ENCODE measurements at places on chromosomes 7 and 10. TPM values are rescaled to one million over a fixed set of nuclear protein-coding genes. Genes with fewer than 3 reads are reported as not detected.

Gene ZNF853
- not detected for total RNA-seq

Gene DPP6
- total RNA-seq, result not detected

- H3K27ac ChIP-seq, result no peak overlapping the region
- H3K36me3 ChIP-seq, result no peaks in the 10 kb centered on the region
- no peaks in the 10 kb centered on the region for H3K27me3 ChIP-seq
- DNase-seq, result no peak
- H3K4me1 ChIP-seq, result no peaks in the 10 kb centered on the region
Observed at GRCh38 chr10:12287772-12288171, 61.6 kb upstream of the CAMK1D start.

GRCh38 chr10:93813507-93814465 lies 56.0 kb downstream of the LGI1 start:
- H3K4me3 ChIP-seq, result no peak overlapping the region
- H3K36me3 ChIP-seq, result no peaks in the 10 kb centered on the region
- peak; percentile 61 for DNase-seq
- no peak overlapping the region for H3K27ac ChIP-seq

GRCh38 chr10:122707535-122707934 lies 7.9 kb upstream of the C10orf120 start:
- H3K27ac ChIP-seq, result no peak overlapping the region
- no peaks in the 10 kb centered on the region for H3K27me3 ChIP-seq
- H3K36me3 ChIP-seq, result no peaks in the 10 kb centered on the region
- H3K4me1 ChIP-seq, result no peaks in the 10 kb centered on the region

- no peaks in the 10 kb centered on the region for H3K27me3 ChIP-seq
- no peaks in the 10 kb centered on the region for H3K4me1 ChIP-seq
- DNase-seq, result no peak
Observed at GRCh38 chr10:47349941-47350371, 1.8 kb downstream of the RBP3 start.

GRCh38 chr10:21424459-21424861 lies 101.0 kb downstream of the SKIDA1 start:
- peak overlapping the region; percentile 12 for H3K27ac ChIP-seq
- no peak for DNase-seq
- peaks cover 10% of the 10 kb centered on the region for H3K4me1 ChIP-seq

DNA sequence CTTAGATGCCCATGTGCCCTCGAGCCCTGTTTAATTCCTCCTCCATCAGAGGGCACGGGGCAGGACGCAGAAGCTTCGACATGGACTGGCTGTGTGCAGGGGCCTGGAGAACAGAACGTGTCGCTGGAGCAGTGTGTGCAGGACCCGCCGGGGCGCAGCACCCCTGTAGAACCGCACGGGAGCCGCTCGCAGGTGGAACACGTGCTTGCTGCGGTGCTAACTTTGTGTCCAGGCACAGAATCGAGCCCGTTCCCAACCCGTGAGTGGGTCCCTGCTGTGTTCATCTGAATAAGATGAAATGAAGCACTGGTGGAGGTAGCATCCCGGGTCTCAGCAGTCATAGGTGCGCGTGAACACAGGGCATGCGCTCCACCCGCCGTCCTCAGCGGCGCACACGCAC lies 116.9 kb downstream of the WDR37 start:
- peaks cover 40% of the 10 kb centered on the region for H3K27me3 ChIP-seq
- H3K4me3 ChIP-seq, result no peak overlapping the region
- no peaks in the 10 kb centered on the region for H3K36me3 ChIP-seq
- H3K4me1 ChIP-seq, result no peaks in the 10 kb centered on the region
- no peak overlapping the region for H3K27ac ChIP-seq

DNA sequence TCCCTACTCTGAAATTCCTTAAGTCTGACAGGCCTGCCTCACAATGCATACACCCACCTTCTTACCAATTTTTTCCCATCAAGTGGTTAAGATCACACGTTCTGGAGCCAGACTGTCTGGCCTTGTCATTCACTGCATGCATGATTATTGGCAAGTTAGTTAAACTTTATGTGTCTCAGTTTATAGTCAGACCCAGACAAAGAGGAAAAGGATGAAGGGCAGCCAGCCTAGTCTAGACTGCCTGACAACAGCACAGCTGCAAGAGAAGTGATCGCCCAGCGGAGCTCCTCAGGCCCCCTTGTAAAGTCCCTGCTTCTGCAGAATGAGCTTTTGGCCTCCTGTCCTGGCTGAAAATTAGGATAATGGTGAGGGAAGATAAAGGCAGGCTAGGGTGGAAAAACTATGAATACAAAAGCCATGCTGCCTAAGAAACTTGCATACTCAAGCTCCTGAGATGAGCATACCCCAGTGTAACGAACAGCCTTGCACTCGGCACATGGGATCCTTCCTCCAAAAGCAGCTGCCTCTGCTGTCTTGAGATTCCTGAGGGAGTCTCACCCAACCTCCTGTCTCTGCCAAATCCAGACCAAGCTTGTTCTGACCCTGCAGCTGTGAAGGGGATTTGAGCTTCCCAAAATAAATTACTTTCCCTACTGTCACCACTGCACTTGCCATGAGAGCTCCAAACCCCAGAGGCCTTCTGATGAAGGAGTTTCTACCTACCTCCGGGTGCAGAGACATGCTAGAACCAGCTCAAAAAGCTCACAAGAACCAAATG lies 26.7 kb upstream of the MRLN start:
- no peaks in the 10 kb centered on the region for H3K4me1 ChIP-seq
- DNase-seq, result no peak
- no peak overlapping the region for H3K4me3 ChIP-seq
- H3K27ac ChIP-seq, result no peak overlapping the region
- H3K36me3 ChIP-seq, result no peaks in the 10 kb centered on the region

GRCh38 chr10:131445623-131446022 lies 134.1 kb upstream of the TCERG1L start:
- no peaks in the 10 kb centered on the region for H3K27me3 ChIP-seq
- H3K27ac ChIP-seq, result no peak overlapping the region
- no peak for DNase-seq

Gene ACSL5
- 0.68 TPM for total RNA-seq

DNA sequence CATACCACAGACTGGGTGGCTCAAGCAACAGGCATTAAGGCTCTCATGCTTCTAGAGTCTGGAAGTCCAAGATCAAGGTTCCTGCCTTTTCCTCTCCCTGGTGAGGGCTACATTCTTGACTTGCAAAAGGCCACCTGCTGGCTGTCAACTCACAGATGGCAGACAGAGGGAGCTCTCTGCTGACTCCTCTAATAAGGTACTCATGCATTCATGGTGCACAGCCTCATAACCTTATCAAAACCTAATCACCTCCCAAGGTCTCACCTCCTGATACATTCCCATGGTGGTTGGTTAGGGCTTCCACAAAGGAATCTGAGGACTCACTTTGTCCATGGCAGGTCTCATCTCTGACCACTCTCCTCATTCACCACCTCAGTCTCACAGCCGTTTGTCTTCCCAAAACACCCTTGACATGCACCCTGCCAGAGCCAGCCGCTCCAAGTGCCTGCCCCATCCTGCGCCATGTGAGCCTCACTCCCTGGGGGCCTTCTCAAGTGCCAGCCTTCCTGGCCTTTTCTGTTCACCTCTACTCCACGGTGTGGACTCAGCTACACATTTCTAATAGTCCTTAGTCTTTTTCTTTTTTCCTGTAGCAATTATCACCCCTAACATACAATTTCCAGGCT lies 400.3 kb upstream of the ADARB2 start:
- H3K4me3 ChIP-seq, result no peak overlapping the region
- no peak overlapping the region for H3K27ac ChIP-seq
- H3K27me3 ChIP-seq, result no peaks in the 10 kb centered on the region
- H3K4me1 ChIP-seq, result peaks cover 5% of the 10 kb centered on the region
- DNase-seq, result peak; percentile 60

- peak overlapping the region; percentile 33 for H3K4me3 ChIP-seq
- H3K4me1 ChIP-seq, result peaks cover 21% of the 10 kb centered on the region
- H3K27me3 ChIP-seq, result peaks cover 26% of the 10 kb centered on the region
- H3K27ac ChIP-seq, result no peak overlapping the region
- H3K36me3 ChIP-seq, result no peaks in the 10 kb centered on the region
Observed at GRCh38 chr7:100894860-100895700, 608 bp downstream of the ACHE start.

DNA sequence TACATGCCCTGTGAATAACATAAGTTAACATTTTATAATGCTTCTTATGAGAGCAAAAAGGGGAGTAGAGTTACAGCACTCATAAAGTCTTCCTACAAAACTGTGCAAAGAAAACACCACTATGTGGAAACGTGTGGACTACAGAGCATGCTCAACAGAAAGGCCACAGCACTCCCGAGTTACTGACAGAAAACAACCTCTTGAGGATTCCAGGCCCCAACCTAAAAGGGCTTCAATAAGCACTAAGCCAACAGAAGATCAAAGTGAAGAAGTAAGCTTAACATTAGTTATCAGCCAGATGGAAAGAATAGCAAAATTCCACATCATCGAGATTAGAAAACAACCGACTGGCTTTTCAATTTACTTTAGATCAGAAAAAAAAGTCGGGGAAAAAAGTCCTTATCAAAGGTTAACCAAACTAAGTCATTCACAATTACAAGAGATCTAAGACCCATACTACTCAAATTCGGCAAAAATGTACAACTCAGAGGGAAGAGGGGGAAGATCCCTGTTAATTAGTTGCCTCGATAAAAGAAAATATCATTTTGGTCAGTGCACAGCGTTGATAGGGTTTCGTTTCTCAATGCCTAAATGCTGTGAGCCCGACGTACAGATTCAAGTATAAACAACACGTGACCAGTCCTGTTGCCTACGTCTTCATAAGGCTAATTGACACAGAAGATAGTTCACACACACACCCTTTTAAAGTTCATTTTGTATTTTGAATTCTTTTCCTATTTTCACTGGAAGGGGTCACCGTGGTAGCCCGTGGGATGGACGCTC lies 1.4 kb downstream of the KBTBD2 start:
- peak; percentile 73 for DNase-seq
- peaks cover 35% of the 10 kb centered on the region for H3K4me1 ChIP-seq
- H3K27me3 ChIP-seq, result no peaks in the 10 kb centered on the region
- peak overlapping the region; percentile 93 for H3K4me3 ChIP-seq
- peaks cover 6% of the 10 kb centered on the region for H3K36me3 ChIP-seq
- H3K27ac ChIP-seq, result peak overlapping the region; percentile 99

DNA sequence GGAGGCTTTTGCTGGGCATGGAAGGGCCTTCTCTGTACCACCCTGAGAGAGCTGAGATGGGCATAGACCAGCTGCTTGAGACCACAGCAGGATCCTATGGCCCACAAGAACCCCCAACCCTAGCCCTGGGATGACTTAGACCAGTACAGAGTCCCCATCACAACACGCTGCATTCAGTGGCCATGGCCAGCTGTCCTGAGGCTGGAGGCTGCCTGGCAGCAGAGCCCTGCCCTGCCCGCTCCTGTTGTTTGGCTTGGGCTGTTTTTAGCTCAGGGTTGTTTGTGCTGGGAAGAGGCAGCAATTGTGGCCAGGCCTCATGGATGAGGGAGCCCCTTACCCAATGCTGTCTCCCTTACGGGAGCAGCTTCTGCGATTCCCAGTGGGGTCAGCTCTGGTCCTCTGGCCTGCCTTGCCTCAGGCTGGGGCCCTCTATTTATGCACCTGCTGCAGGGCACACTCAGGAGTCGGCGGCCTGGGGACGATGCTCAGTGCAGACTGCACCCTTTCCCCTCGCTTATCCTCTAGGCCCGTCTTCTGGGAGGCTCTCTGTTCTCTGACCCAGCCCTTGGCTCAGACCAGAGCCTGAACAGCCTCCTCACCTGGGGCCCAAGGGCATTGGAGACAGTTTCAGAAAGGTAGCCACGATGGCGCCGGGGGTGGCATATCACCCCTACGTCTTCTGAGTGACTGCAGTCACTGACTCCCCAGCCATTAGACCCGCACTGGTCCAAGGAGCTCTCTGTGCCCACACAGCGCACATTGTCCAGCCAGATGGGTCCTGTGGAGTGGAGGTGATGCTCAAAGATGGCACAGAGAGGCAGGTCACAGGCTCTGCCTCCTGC lies 6.3 kb downstream of the LOXL4 start:
- DNase-seq, result no peak
- H3K27ac ChIP-seq, result no peak overlapping the region
- no peak overlapping the region for H3K4me3 ChIP-seq
- H3K27me3 ChIP-seq, result no peaks in the 10 kb centered on the region
- H3K4me1 ChIP-seq, result peaks cover 6% of the 10 kb centered on the region
- H3K36me3 ChIP-seq, result peaks cover 7% of the 10 kb centered on the region

- no peak overlapping the region for H3K27ac ChIP-seq
- H3K4me1 ChIP-seq, result no peaks in the 10 kb centered on the region
Observed at GRCh38 chr7:18577096-18577771, 81.7 kb downstream of the HDAC9 start.

DNA sequence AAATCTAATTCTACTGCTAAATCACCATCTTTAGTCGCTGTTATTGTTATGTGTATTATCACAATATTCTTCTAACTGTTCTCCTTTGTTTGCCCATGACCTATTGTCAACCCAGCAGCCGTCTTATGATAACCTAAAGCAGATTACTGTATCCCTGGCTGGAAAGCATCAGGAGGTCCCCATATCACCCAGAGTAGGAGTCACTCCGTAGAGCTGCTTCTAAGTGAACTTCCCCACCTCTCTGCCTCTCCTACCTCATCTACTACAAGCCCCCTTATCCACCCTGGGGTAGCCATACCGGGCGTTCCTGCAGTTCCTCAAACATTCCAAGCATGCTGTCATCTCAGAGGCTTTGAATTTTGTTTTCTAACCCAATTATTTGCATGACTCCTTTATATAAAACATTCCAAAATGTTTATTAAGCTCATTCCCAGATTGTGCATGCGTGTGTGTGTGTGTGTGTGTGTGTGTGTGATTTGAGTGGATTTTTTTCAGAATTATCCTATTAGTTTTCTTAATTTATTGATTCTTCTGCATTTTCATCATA lies 39.7 kb downstream of the POU6F2 start:
- no peaks in the 10 kb centered on the region for H3K4me1 ChIP-seq
- H3K36me3 ChIP-seq, result no peaks in the 10 kb centered on the region

- no peak for DNase-seq
- no peaks in the 10 kb centered on the region for H3K36me3 ChIP-seq
- H3K4me3 ChIP-seq, result no peak overlapping the region
- H3K27me3 ChIP-seq, result peaks cover 76% of the 10 kb centered on the region
- H3K4me1 ChIP-seq, result no peaks in the 10 kb centered on the region
Observed at GRCh38 chr7:85471740-85472139, 284.9 kb upstream of the SEMA3D start.

GRCh38 chr10:129331207-129331838 lies 135.7 kb upstream of the MGMT start:
- no peak overlapping the region for H3K4me3 ChIP-seq
- H3K4me1 ChIP-seq, result peaks cover 11% of the 10 kb centered on the region
- H3K27me3 ChIP-seq, result no peaks in the 10 kb centered on the region
- H3K36me3 ChIP-seq, result no peaks in the 10 kb centered on the region
- DNase-seq, result no peak

Gene MARCHF5
- total RNA-seq, result 53.1 TPM

DNA sequence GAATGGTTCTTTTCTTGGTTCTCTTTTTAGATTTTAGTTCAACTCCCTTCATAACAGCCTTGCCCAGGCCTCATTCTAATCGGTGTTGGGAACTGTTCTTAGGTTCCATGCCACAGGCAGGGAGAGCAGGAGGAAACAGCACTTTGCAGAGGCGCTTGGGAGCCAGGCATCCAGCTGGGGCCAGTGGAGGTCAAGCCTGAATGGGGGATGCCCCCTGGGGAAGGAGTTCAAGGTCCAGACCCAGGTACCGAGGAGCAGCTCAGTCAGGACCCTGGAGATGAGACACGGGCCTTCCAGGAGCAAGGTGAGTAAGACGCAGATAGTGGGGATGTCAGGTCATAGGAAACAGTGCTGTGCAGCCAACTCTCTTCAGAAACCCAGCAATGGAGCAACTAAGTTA lies 4.5 kb downstream of the ZSCAN25 start:
- H3K4me1 ChIP-seq, result peaks cover 24% of the 10 kb centered on the region
- H3K27ac ChIP-seq, result peak overlapping the region; percentile 75
- no peak overlapping the region for H3K4me3 ChIP-seq
- no peaks in the 10 kb centered on the region for H3K27me3 ChIP-seq

Gene DYNC1I1
- total RNA-seq, result not detected

Data from MCF 10A (cell line).